ENCODE measurements at places on chromosomes 3 and 15.

DNA sequence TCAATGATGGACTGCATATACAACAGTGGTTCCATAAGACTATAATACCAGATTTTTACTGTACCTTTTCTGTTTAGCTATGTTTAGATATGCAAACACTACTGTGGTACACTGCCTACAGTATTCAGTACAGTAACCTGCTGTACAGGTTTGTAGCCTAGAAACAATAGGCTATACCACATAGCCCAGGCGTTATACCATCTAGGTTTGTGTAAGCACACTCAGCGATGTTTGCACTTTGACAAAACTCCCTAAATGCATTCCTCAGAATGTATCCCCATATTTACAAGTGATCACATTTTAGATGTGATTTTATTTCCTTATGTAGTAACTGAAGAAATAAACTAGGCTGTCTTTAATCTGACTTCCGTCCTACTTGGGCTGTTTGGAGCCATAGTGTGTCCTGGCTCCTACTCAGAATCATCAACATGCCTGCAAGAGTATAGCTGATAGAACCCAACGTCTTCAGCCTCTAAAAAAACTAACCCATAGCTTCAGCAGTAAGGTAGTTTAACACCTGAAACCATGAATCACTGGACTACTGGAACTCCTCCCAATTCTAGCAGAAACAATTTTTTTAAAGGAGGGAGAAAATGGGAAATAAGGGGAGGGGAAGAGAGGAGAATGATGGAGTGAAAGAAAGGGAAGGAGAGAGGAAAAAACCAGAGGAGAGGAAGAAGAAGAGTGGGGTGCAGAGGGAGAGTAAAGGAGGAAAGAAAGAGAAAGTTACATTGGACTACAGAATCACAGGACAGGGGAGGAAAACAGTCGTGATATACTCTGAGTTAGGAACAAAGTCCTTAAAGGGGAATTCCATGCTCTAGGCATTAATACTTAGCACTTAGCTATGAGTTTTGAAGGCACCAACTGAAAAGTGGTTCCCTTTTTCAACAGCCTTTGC, 67.7 kb upstream of the PLXND1 start:
- DNase-seq, result no peak

GRCh38 chr3:10122724-10123123, 7.2 kb downstream of the BRK1 start:
- no peak for DNase-seq

GRCh38 chr3:100602506-100603444, 6.6 kb upstream of the ADGRG7 start:
- no peak for DNase-seq

DNA sequence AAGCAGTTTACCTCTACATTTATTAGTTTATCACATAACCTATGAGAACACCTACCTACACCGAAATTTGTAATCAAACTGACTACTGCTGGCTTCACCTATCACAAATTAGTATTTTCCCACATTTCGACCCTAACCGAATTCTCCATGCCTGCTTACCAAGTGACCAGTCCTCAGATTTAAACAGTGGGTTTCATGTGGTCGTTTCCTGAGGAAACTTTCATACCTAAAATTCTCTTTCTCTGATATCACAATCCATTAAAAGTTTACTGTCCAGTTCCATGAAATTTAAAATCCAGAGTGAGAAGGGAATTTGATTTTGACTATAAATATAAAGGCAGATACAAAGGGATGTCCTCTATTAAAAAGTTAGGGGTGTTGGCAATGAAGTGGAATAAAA, 1.9 kb downstream of the PLOD2 start:
- no peak for DNase-seq

GRCh38 chr3:51538115-51538458, 432 bp upstream of the RAD54L2 start:
- DNase-seq, result no peak

DNA sequence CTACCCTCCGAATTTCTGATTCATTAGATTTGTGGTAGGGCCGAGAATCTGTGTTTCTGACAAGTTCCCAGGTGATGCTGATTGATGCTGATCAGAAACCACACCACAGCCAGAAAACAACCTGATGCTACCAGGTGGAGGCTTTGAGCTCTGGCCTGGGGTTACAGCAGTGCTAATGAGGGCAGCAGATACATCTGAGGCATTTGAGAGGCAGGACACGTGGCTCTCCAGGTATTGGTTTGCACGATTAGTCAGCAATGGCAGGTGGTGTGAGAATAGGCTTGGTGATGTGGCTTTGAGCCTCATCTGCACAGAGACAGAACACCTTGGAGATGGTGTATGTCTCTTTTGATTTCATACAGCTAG, 78.8 kb upstream of the THBS1 start:
- DNase-seq, result no peak

DNA sequence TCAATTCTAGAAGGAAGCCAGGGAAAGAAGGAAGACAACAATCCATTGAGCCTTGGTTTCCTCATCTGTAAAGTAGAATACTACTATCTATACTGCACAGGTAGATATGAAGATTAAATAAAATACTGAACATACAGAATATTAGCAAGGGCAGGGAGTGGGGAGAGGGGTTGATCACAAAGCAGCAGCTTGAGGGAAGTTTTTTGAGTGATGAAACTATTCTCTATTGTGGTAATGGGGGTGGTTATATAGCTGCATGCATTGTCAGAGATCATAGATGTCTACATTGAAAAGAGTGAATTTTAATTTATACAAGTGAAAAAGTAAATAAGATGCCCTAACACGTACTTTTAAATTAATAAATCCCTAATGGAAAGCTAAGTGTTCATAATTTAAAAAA, 242.6 kb upstream of the LRTM1 start:
- DNase-seq, result no peak

DNA sequence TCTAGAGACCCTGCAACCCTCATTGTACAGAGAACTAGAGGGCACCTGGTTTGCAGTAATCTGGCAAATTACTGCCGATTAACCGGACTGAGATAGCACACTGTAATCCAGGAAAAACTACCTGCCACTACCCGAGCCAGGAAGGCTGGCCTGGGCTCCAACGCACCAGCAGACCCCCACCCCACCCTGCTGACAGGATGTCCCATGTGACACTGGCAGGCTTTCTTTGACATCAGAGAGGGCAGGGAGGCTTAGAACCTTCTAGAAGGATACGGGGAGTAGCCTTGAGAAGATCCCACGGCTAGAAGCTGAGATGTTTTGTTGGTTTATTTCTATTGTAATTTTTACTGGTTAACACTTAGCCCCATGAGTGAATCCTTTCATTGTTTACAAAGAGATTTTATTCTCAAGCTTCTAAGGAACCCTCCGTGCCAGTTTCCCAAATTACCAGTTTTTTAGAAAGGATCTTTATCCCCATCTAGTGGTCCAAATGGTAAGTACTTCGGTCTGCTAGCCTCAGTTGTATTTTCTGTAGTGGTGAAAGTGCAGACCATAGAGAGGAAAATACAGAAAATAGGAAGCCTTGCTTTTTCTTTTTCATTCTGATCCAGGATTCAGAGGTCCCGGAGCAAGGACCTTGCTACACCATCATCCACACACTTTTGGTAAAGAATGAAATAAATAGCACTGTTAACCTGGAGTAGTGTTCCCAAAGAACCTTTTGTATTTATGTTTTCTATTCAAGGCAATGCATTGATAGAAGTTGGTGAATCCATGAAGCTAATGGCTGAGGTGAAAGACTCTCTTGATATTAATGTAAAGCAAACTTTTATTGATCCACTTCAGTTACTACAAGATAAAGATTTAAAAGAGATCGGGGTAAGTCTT, 81.9 kb upstream of the ADAMTSL3 start:
- no peak for DNase-seq

DNA sequence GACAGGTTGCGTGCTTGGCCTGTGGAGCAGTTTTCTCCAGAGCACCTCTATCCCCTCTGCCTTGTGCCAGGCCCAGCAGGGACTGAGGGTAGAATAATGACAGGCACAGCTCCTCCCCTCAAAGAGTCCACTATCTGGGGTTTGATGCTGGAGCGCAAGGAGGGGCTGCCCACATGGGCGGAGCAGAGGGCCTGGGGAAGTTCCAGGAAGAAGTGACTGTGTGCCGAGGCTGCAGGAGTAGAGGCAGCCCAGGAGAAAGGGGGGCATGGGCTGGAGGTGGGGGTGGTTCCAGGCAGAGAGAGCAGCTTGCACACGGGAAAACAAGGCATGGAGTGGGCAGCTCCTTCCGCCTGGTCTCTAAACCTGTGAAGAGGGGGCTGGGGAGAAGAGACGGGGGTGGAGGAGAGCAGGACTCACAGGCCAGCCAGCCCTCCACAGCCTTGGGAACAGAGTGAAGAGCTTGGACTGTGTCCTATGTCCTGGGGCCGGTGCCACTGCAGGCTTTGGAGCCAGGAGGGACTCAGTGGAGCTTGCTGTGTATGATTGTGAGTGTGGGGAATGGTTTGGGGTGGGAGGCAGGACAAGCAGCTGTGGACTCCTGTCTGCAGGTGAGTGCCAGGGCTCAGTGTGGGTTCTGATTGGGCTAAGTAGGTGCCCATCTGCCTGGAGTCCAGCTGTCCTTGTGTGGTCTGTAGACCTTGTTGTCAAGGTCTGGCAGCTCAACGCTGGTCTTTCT, 48.1 kb downstream of the APBA2 start:
- no peak for DNase-seq

GRCh38 chr3:189192725-189193124, 21.0 kb downstream of the TPRG1 start:
- no peak for DNase-seq

DNA sequence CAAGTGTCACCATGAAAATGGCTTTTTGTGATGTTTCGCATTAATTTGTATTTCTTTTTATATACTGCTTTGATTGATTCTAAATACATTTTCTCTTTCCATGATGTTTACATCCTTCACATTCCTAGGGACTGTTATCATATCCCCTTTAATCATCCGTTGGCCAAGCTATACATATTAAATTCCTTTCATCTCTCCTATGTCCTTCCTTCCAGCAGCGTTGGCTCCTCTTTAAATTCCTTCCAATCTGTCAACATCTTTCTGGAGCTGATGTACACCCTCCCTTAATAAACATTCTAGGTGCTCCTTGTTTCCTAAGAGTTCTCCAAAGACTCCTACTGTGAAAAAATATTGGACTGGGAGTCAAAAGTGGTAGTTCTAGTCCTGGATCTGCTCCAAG, 87.8 kb downstream of the IGF2BP2 start:
- no peak for DNase-seq

- DNase-seq, result no peak
Measured at GRCh38 chr3:10407361-10407760, 86.4 kb upstream of the SEC13 start.

DNA sequence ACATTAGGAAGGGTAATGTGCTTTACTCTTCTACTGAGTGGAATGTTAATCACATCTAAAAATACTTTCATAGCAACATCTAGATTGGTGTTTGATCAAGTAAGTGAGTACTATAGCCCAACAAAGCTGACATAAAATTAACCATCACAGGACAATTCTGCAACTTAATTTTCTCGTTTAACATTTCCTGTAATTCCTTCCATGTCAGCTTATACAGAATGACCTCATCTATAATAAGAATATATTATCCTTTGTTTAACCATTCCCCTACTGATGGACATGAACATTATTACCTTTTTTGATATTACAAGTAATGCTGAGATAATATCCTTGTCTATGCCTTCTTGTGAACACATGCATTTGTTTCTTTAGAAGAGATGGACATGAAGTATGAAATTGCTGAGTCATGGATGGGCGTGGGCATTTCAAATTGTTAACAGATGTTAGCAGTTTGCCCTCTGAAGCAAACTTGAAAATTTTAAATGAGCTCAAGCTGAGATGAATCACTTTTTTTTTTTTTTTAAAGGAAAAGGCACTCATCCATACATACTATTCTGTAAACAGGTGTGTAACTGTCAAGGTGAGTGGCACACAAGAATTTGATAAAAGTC, 85.1 kb downstream of the OXNAD1 start:
- DNase-seq, result no peak

DNA sequence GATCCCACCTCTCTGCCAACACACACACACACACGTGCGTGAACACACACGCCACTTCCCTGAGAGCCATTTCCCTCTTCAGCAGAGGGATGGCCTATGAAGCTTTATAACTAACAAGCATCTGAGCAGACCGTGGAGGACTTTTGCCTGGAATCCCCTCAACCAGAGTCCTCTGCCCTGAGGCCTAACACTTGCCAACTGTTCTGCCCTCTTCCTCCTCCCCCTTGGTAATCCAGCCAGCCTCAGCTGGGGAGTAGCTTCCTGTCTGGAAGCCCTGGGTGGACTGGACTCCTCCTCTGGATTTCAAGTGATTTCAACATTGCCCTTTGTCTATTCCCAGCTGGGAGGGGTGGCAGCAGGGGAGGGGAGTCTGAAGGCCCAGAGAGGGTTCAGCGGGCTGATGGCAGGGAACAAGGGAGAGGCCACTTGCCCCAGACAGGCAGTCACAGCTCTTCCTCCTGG, 68.4 kb upstream of the HACD2 start:
- no peak for DNase-seq

Measured in activated T-helper 1 cell treated with Interleukin-2 at 50 U/mL for 16 hours (primary cell).